ENCODE measurements at places on chromosomes 2 and 18.

DNA sequence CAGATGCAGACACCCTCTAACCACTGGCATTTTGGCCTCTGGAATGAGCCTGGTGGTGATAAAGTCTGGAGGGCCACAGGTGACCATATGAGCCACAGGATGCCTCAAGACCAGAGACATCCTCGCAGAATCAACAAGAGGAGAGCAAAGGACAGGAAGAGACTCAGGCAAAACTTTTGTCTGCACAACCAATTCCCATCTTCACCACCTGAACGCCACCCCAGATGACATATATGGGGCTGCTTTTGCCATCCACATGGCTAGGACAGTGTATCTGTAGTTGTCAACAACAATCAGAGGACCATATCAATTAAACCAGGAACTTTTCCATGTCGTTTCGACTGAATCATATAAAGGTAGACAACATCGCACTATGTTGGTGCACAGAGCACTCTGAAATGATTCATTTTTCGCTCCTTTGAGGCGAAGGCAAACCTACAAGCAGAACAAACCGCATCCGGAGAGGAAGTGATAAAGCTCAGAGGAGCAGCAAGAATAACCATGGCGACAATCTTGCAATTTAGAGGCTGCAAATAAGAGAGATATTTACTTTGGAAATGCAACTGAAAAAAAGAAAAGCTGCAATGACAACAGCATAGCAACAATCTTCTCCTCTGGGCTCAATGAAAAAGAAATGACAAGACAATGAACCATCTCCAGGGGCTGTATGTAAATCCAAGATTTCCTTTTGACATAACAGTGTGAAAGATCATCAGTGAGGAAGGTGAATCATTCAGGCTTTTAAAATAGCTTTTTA is 204.5 kb downstream of the ARL4C start:
- peak; percentile 77 for DNase-seq

- DNase-seq = no peak
Observed at GRCh38 chr2:202014318-202014717, 19.3 kb upstream of the FZD7 start.

DNA sequence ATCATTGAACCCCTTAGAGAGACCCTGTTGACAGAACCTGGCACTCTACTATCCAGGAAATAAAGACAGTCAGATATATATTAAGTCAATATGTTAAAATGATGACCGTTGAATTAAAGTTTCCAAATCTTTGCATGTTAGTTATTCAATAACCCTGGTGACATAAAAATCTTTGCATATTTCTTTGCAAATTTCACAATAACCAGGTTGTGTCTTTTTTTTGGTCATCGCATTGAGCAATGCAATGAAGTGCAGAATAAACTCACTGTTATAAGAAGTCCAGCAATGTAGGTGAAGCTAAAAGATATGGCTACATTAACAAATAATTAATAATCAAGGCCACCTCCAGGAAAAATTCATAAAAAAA is 596.9 kb downstream of the NYAP2 start:
- DNase-seq = no peak

- no peak for DNase-seq
Observed at GRCh38 chr18:55592572-55592971, 4.6 kb upstream of the TCF4 start.

- DNase-seq = no peak
Observed at GRCh38 chr2:136069773-136070172, 48.2 kb downstream of the CXCR4 start.

- DNase-seq = no peak
Observed at GRCh38 chr2:217329023-217329431, 469.2 kb upstream of the TNP1 start.

DNA sequence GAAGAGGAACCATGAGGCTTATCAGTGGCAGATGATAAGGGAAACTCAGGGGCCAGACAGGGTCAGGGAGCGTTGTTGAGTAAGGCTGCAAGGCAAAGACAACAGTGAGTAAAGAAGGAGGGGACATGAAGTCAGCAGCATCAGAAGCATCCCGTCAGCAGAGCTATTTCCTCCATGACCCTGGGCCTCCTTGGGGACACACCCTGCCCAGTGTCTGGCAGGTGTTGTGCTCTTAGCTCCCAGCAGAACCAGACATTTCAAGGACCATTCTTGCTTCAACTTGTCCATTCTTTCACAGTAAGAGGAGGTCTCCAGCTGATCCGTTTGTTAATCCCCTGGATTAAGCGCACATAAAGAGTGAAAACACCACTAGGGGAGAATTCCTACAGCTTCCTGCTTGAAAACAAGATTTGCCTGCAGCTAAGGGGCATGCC is 88.7 kb upstream of the MEIS1 start:
- no peak for DNase-seq

DNA sequence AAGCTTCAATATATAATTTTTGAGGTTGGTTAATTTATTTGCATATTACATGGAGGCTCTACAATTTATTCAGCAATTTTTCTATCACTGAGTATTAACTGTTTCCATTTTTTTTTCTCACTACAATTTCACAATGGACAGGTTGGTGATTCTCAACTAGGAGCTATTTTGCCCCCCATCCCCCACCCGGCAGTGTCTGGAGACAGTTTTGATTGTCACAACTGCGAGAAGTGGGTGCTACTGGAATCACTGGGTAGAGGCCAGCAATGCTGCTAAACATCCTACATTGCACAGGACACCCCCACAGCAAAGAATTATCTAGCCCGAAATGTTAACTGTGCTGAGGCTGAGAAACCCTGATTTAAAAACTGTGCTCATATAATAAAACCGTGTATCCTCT is 82.6 kb downstream of the CCDC93 start:
- DNase-seq = no peak

DNA sequence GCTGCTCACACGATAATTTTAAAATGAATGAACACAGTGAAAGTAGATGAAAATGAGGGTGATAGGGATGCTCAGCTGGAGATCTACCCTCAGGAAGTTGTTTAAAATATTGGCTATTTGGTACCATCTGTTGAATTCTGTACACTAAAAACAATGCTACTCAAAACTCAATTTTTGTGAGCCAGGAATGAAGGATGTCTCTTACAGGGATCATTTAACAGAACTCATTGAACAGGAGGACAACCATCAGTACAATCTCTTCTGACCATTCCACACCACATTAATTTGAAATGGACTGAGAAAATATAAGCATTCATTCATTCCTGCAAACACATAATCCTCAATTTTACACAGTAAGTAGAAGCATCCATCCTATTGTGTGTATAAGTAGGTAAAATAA is 1355.1 kb upstream of the CRIM1 start:
- no peak for DNase-seq

DNA sequence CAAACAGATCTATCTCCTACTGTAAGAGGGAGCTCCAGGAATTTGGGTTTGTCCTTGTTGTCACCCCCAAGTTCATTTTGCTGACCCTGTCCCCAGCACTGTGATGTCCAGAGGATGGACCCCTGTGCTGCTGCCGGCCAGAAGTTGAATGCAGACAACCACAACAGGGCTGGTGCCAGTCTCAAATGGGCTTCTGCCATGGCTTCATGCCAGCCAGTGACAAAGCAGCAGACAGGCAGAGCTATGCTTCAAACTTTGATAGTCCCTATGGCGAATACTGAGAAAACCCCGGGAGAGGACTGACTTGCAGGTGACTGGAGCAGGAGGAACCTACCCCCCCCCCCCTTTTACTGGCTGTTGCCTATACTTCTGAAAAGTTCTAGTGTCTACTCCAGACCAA is 3.2 kb downstream of the SMAD7 start:
- no peak for DNase-seq
